ENCODE measurements at places on chromosomes 6 and 20. TPM values are rescaled to one million over a fixed set of nuclear protein-coding genes. Genes with fewer than 3 reads are reported as not detected.
A peak's percentile ranks its signal among the peaks of the same experiment; 100 is the strongest.

DNA sequence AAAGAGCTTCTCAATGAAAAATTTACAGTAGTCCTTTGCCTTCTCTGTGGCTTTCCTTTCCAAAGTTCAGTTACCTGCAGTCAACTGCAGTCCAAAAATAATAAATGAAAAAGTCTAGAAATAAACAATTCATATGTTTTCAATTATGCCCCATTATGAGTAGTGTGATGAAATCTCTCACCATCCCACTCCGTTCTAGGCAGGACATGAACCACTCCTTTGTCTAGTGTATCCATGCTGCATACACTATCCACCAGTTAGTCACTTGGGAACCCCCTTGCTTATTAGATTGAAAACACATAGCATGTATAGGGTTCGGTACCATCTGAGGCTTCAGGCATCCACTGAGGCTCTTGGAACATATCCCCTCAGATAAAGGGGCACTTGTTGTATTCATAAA, 80.6 kb upstream of the EYA4 start:
- H3K27ac ChIP-seq, result no peak overlapping the region
- no peaks in the 10 kb centered on the region for H3K4me1 ChIP-seq

DNA sequence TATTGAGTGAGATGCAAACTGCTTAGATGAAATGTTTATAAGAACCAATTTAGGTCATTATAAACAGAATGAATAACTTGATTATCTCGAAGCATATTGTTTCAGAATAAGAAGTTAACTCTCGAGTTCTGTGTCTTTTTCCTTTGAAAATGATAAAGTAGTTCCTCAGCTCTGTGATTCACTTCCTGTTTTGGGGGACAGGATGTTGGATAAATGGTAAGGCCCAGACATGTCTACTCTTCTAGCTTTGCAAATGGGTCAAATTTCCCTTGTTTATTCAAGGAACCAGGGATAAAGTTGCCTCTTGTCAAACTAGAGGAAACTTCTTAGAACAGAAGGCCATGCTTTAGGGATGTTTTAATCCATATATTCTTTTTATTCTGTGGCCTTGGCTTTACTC, 246.9 kb downstream of the SOX4 start:
- no peak for DNase-seq
- no peak overlapping the region for H3K27ac ChIP-seq
- no peaks in the 10 kb centered on the region for H3K36me3 ChIP-seq
- peaks cover 7% of the 10 kb centered on the region for H3K4me1 ChIP-seq
- no peak overlapping the region for H3K4me3 ChIP-seq
- H3K27me3 ChIP-seq, result no peaks in the 10 kb centered on the region

DNA sequence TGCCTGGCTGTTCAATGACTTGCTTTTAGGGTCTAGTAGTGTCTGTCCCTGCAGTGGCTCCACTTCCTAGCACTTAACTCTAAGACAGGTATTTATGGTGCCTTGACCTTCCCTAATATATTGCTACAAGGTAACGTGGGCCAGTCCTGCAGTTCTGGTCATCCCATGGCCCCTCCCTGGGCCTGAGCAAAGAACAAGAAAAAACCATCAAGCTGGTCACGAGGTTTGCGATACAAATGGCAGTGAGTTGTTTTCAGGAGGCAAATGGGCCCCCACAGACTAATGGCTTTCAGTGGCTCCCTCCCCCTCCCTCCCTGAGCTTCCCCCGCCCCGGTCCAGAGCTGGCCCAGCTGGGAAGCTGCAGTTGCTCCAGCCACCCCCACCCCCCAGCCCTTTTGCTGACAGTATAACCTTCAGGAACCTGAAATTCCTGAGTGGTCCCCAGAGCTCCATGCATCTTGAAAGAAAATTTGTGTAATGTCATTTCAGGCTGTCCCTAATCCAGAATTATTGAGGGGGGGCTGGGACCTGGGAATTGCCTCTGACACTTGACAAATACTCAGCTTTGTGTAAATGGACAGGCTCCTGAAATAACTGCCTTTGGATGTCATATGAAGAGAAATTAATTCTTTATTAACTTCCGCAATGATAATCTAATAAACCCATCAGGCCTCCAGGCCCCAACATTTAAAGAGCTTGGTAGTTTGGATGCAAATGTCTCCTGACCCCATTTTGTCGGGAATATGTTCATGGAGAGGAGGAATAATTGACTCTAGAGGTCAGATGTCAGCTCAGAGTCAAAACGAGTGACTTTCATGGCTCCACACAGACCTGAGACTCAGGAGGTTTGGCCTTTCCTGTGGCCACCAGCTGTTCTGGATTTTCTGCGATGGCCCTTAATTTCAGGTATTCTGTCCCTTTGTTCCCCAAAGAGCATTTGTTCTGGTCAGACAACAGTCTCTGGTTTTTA, 153.2 kb upstream of the TOP1 start:
- H3K27me3 ChIP-seq, result no peaks in the 10 kb centered on the region
- no peak overlapping the region for H3K4me3 ChIP-seq
- H3K4me1 ChIP-seq, result no peaks in the 10 kb centered on the region
- no peak overlapping the region for H3K27ac ChIP-seq
- no peak for DNase-seq
- no peaks in the 10 kb centered on the region for H3K36me3 ChIP-seq

- H3K27me3 ChIP-seq, result no peaks in the 10 kb centered on the region
- DNase-seq, result no peak
- H3K36me3 ChIP-seq, result peaks cover 2% of the 10 kb centered on the region
- no peak overlapping the region for H3K4me3 ChIP-seq
- no peak overlapping the region for H3K27ac ChIP-seq
Observed at GRCh38 chr6:75128878-75129570, 76.8 kb downstream of the COL12A1 start.

- H3K36me3 ChIP-seq, result peaks cover 4% of the 10 kb centered on the region
- DNase-seq, result no peak
- H3K4me3 ChIP-seq, result no peak overlapping the region
- H3K27me3 ChIP-seq, result no peaks in the 10 kb centered on the region
- peaks cover 12% of the 10 kb centered on the region for H3K4me1 ChIP-seq
- no peak overlapping the region for H3K27ac ChIP-seq
Observed at GRCh38 chr6:158661156-158661685, 11.4 kb downstream of the SYTL3 start.

DNA sequence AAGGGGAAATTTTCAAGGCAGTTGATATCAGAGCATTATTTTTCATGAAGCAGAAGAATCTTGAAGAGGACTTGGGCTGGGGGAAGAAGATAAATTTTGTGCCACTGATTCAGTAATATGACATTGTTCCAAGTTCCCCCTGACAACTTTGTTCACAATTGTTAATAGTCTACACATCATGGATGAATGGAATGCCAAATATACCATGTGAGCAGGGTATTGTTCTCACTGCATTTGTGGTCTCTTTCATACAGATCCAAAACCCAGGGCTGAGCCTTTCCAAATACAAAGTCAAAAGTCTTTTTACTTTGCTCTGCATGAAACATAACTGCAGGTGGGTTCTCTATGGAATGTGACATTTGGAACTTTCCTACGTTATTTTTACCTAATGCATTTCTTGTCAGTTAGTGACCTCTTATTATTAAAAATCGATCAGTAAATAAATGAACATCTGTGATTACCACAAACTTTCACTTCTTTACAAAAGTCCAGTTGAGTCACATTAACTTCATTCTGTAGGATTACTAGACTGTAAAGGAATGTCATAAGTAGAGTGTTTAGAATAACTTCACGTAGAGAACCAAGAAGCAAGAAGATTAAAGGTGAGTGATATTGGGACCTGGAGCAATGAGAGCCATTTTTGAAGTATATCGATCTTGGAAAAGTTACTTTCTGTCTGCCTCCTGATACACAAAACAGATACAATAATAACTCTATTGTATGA, 100.9 kb downstream of the RCAN2 start:
- no peaks in the 10 kb centered on the region for H3K27me3 ChIP-seq
- H3K36me3 ChIP-seq, result no peaks in the 10 kb centered on the region
- H3K4me1 ChIP-seq, result no peaks in the 10 kb centered on the region
- H3K4me3 ChIP-seq, result no peak overlapping the region
- no peak for DNase-seq
- no peak overlapping the region for H3K27ac ChIP-seq

DNA sequence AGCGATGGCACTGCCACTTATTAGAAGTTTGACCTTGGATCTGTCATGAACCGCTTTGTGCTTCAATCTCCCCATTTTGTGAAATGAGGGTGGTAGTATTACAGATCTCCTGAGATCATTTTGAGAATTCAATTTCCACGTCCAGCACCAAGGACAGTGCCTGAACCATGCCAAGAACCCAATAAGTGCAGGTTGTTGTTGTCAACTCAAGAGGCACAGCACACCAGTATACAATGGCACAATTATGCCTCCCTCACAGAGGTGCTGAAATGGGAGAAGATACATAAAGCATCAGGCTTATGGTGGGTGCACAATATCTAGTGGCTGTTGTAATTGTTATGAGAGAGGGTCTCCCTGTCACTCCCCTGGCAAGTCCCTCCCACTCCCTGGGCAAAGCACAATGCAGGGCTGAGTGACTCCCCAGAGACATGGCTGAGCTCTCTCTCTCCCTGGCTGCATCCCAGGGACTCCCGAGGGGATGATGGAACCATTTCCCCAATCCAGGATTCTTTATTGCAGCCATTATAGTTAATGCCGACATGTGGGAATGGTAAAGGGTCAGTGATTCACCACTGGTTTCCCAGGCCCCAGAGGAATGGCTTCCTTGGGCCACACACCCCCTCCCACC, 78.7 kb downstream of the CDH22 start:
- H3K4me3 ChIP-seq, result no peak overlapping the region
- no peak for DNase-seq
- no peak overlapping the region for H3K27ac ChIP-seq
- no peaks in the 10 kb centered on the region for H3K36me3 ChIP-seq
- H3K27me3 ChIP-seq, result peaks cover 4% of the 10 kb centered on the region

- no peaks in the 10 kb centered on the region for H3K4me1 ChIP-seq
- H3K27ac ChIP-seq, result no peak overlapping the region
- no peaks in the 10 kb centered on the region for H3K27me3 ChIP-seq
Observed at GRCh38 chr20:33394718-33395117, 6.6 kb downstream of the CDK5RAP1 start.

- peak overlapping the region; percentile 93 for H3K27ac ChIP-seq
- DNase-seq, result peak; percentile 76
- H3K27me3 ChIP-seq, result no peaks in the 10 kb centered on the region
- H3K36me3 ChIP-seq, result no peaks in the 10 kb centered on the region
- H3K4me3 ChIP-seq, result peak overlapping the region; percentile 98
Observed at GRCh38 chr6:15244620-15245360, 1.1 kb upstream of the JARID2 start.

DNA sequence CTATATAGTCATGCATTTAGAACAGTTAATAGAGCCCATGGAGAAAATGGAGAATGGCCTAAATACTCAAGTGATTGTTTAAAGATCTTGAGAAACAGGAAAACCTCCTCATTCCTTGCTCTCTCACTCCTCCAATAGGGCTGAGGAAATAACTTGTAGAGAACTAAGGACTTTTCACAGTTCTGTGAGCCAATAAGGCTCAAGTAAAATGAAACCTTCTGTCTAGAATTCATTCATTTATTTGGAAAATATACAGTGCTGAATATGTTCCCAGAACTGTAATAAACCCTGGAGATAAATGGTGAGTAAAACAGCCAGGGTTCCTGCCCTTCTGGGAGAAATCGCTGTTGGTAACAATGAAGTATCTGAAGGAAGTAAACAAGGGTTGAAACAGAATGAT, 35.3 kb downstream of the ELOVL2 start:
- H3K36me3 ChIP-seq, result no peaks in the 10 kb centered on the region
- H3K4me3 ChIP-seq, result no peak overlapping the region
- H3K4me1 ChIP-seq, result peaks cover 3% of the 10 kb centered on the region
- no peak overlapping the region for H3K27ac ChIP-seq

DNA sequence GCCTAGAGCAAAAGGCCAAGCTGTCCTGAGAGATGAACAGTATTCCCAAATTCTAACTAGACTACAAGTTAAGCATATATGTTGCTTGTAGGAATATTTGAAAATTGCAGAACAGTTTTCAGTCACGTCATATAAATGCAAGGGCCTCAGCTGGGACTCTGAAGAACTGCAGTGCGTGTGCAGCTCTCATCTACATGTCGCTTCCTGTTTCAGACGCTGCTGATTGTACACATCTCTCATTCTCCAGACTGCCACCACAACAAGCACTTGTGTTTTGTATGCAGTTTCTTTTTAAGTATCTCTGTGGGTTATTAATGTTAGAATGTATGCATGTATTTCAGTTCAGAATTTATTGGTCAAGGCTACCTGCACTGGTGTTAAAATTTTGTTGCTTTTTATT, 119.7 kb downstream of the MAP3K4 start:
- peaks cover 23% of the 10 kb centered on the region for H3K36me3 ChIP-seq
- no peak overlapping the region for H3K4me3 ChIP-seq
- H3K4me1 ChIP-seq, result no peaks in the 10 kb centered on the region
- H3K27ac ChIP-seq, result no peak overlapping the region
- H3K27me3 ChIP-seq, result no peaks in the 10 kb centered on the region

- no peaks in the 10 kb centered on the region for H3K4me1 ChIP-seq
- H3K27ac ChIP-seq, result no peak overlapping the region
- H3K36me3 ChIP-seq, result no peaks in the 10 kb centered on the region
- DNase-seq, result no peak
- H3K27me3 ChIP-seq, result no peaks in the 10 kb centered on the region
Observed at GRCh38 chr20:10179574-10180298, 38.9 kb upstream of the SNAP25 start.

- H3K4me3 ChIP-seq, result no peak overlapping the region
- no peaks in the 10 kb centered on the region for H3K27me3 ChIP-seq
- no peak overlapping the region for H3K27ac ChIP-seq
- no peak for DNase-seq
Observed at GRCh38 chr6:157263146-157263545, 60.2 kb downstream of the TMEM242 start.

GRCh38 chr6:117352466-117353081, 73.2 kb downstream of the ROS1 start:
- no peaks in the 10 kb centered on the region for H3K4me1 ChIP-seq
- H3K27ac ChIP-seq, result no peak overlapping the region
- H3K4me3 ChIP-seq, result no peak overlapping the region

GRCh38 chr6:170416959-170417606, 110.5 kb downstream of the FAM120B start:
- DNase-seq, result no peak
- H3K4me1 ChIP-seq, result no peaks in the 10 kb centered on the region
- no peaks in the 10 kb centered on the region for H3K27me3 ChIP-seq
- H3K27ac ChIP-seq, result no peak overlapping the region

DNA sequence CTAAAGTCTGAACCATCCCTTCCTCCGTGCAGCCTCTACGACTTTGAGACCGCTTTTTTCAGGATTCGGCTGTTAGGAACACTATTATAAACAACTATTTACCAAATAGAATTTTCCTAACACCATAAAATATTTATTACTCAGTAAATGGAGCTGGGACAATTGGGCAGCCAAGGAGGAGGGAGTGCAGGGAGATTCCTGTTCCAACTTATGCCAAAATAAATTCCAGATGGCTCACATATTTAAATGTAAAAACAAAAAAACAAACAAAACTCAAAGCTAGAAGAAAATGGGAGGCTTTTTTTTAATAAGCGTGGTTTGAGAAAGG, 48.1 kb downstream of the TCP11 start:
- H3K36me3 ChIP-seq, result peaks cover 4% of the 10 kb centered on the region
- H3K27me3 ChIP-seq, result no peaks in the 10 kb centered on the region
- H3K4me1 ChIP-seq, result peaks cover 10% of the 10 kb centered on the region
- no peak overlapping the region for H3K27ac ChIP-seq

PACRG gene
- polyA plus RNA-seq, result 1.5 TPM

CLVS2 gene
- not detected for polyA plus RNA-seq

CDH4 gene
- 4.1 TPM for polyA plus RNA-seq

RAET1G gene
- polyA plus RNA-seq, result 0.15 TPM

TP53TG5 gene
- not detected for polyA plus RNA-seq

SLC13A3 gene
- polyA plus RNA-seq, result 2.9 TPM

OR2J2 gene
- polyA plus RNA-seq, result not detected

HEY2 gene
- polyA plus RNA-seq, result 1.2 TPM

CFB gene
- polyA plus RNA-seq, result 38.7 TPM

MUC21 gene
- polyA plus RNA-seq, result 0.81 TPM

EYA2 gene
- 0.50 TPM for polyA plus RNA-seq

C20orf204 gene
- polyA plus RNA-seq, result 0.91 TPM

LZTS3 gene
- polyA plus RNA-seq, result 8.9 TPM

COL11A2 gene
- 0.67 TPM for polyA plus RNA-seq

FRMD1 gene
- polyA plus RNA-seq, result 1.1 TPM

All from small intestine (tissue), 16 donors.